ENCODE measurements at places on chromosomes 13 and 19.

GRCh38 chr19:10836479-10837330 is 693 bp upstream of the TMED1 start:
- peak; percentile 72 for DNase-seq

- DNase-seq = no peak
Measured at GRCh38 chr19:720345-721160, 11.8 kb downstream of the PALM start.

- DNase-seq = no peak
Measured at GRCh38 chr13:45621950-45622349, 6.4 kb upstream of the ERICH6B start.

DNA sequence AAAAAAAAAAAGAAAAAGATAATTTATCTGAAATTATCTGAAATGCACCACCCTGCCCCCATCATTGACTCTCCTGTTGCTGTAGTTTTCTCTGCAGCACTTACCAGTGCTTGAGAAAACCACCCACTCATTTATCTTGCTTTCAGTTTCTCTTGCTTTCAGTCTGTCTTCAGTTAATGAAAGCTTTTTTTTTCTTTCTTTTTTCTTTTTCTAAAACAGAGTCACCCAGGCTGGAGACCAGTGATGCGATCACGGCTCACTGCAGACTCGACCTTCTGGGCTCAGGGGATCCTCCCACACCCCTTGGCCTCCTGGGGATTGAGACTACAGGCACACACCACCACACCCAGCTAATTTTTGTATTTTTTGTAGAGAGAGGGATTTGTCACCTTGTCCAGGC is 4.3 kb upstream of the ACP5 start:
- DNase-seq = no peak

DNA sequence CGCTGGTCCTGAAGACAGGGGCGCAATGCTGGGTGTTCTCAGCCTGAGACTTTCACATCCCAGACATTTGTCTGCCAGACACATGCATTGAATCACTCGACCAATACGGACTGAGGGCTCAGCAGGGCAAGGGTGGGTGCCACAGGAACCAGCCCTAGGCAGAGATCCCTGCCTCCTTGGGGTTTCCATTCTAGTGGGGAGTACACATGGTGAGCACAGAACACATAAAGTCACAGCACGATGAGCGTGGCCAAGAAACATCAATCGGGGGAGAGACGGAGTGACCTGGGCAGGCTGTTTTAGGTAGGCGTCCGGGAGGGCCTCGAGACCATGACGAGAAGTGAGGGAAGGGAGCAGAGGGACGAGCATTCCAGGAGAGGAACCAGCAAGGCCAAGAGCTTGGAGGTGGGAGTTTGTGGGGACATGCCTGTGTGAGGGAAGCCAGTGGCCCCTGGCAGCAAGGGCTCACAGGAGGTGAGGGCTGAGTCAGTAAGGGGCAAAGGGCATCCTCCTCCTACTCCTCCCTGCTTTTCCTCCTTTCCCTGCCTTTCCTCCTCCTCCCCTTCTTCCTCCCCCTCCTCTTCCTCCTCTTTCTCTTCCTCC is 126.3 kb upstream of the PEG3 start:
- no peak for DNase-seq

- DNase-seq = no peak
Measured at GRCh38 chr19:16594681-16595091, 22.5 kb upstream of the SLC35E1 start.

GRCh38 chr19:963486-963951 is 20.6 kb upstream of the WDR18 start:
- no peak for DNase-seq

DNA sequence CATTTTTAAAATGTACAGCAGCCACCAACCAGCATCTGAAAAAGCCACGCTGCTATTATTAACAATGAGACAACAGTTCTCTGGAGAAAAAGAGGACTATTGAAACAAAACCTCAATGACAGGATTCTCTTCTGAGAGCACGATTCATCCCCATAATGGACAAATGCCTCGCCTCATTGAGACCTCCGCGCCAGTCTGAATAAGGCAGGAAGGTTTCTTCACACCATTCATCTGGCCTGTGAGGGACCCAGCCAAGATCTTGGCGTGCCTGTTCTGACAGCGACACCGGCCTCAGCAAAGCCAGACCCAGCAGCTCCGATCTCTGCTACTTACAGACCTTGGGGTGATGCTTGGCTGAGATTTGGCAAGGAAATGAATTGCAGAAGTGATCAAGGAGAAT is 14.8 kb downstream of the SMIM7 start:
- DNase-seq = no peak

GRCh38 chr19:5309438-5310204 is 31.0 kb downstream of the PTPRS start:
- DNase-seq = no peak

- no peak for DNase-seq
Measured at GRCh38 chr19:28961772-28962500, 251.0 kb downstream of the UQCRFS1 start.

DNA sequence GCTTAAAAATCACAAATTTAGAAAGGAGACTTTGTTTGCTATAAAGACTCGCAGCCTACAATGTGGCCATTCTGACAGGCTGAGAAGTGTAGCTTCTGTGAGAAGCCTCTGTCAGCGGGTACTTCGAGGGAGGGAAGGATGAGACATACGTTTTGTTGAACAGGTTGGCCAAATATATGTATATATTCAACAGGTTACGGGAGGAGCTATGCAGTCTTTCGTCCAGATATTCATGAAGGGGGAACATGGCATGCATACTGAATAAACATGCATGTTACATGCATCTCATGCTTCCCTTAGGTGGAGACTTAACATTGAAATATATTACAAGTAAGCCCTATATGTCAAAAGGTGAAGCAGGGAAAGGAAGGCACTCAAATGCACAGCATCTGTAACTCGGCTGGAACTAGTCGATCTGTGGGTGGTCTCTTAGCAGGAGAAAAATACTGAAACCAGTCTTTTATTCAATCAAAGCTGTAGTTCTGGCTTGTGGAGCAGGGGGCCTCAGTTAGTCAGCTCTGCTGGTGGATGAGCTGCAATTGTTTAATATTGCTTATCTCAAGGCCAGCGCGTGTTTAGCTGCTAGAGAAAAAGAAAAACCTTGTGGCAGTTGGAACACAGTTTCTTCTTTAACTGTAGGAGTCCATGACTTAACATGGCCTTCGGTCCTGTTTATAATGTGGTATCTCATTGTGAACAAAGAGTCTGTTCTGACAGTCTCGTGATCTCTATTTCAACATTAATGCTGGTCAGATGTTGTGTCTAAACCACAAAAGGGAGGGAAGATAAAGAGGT is 94.3 kb downstream of the FAM216B start:
- no peak for DNase-seq

DNA sequence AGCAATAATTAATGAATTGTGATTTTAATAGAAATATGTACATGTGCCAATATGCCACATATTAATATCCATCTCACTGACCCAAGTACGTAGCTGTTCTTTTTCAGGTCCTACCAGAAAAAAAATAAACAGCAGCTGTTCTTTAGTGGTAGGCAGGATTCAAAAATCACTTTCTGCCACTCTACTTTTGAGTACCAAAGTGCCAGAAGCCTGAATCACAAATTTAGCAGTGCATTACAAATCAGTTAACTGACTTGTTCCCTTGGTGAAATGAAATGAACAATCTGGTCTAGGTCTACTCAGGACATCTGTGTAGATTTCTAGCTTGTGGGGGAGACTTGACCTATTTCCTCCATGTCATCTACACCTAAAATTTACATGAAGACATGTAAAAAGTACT is 775.5 kb upstream of the GPC6 start:
- no peak for DNase-seq

- DNase-seq = peak; percentile 56
Measured at GRCh38 chr13:40664350-40665125, 1.9 kb downstream of the FOXO1 start.

DNA sequence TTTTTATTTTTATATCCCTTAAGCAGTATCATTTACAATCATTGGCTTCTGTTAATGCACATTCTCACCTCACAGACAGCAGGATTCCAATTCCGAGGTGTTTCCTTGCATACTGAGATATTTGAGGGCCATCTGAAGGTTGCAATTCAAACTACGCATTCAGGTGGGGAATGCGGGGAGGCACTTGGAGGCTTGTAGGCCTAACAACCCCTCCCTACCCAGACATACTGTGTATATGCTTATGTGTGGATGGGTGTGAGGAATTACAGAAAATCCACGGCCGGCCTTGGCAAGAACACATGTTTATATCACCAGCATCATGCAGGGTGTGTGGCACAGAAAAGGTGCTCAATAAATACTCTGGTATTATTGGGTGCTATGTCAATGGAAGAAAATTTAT is 43.3 kb upstream of the PCDH8 start:
- no peak for DNase-seq
